ENCODE measurements at places on chromosomes 5 and 9.

GRCh38 chr5:58197875-58198274 lies 262.0 kb downstream of the PLK2 start:
- DNase-seq, result no peak

DNA sequence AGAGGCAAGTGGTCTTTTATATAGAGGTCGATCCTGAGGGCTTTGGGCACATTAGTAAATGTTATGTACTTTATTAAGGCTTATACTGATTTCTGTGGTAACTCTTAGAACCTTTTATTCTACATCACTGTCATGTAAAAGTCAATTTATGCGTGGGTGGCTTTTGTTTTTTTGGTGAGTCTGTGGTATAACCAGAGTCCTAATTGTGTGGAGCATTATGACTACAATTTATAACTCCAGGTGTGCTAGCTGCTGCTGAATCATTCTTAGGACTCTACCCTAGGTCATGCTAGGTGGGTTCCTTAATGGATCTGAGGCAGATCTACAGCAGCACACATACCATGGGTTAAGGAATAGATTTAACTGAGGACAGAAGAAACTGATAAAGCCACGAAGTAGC lies 33.9 kb upstream of the KCNN2 start:
- DNase-seq, result no peak

DNA sequence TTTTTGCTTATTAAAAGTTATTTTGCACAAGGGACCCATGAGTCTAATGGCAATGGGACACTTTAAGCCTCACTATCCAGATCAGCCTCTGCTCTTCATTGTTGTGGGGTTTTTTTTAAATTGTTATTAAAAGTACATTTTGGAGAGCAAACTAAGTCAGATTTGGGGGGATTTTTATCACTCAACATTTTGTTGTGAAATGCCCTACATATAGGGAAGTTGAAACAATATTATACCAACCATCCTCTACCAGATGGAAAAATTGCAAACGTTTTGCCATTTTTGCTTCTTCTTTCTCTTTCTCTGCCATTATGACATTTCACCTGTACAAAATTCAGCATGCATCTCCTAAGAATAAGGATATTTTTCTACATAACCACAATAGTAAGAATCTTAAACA lies 75.3 kb downstream of the SLC1A3 start:
- no peak for DNase-seq

DNA sequence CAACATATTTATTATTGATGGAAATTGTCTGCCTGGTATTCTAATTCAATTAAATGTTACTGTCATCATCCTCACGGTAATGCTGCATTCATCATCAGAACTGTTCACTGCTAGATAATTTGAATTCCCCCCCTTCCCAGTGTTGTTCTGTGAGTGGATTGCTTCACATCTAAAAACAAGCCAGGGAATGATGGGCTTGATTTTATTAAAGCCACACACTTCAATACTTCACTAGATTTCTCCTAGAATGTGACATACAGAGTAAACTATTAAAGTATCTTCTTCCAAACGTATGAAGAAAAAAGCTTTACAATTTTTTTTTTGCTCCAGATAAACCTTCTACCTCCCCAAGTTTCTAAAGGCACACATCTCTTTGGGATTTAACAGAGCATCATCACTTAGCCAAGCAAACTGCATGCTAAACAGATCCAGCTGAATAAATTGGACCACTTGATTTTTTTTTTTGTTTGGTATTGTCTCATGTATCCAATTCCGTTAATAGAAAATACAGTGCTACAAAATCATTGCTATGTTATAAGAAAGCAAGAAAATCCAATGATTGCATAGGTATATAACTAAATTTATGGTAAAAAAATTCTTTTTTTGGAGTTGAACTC lies 692.4 kb downstream of the MTRR start:
- DNase-seq, result no peak

DNA sequence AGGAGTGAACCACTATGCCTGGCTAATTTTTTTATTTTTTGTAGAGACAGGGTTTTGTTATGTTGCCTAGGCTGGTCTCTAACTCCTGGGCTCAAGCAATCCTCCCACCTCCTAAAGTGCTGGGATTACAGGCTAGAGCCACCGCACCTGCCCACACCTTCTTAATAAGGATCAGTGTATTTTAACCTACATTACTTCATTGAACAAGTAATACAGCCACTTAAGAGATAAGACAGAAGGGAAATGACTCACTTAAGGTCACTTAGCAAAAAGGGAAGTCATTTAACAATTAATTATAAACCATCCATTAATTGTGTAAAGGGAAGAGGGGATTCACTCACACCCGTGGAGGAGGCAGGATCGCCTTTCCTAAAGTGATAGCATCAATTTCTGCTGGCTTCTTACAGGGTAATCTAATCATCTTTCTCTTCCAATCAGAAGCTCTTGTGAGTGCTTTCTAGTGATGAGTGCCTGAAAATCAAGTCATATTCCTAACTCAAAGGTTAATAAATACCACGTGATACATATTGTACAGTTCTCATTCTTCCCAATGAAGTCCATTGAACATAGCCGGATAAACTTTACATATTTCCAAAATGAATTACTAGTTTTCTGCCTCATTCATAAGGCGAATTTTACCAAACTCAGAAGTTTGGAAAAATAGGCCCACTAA lies 3.5 kb downstream of the FBXW11 start:
- DNase-seq, result no peak

- DNase-seq, result no peak
These were observed 65.5 kb upstream of the BARHL1 start for GRCh38 chr9:132516911-132517310.

DNA sequence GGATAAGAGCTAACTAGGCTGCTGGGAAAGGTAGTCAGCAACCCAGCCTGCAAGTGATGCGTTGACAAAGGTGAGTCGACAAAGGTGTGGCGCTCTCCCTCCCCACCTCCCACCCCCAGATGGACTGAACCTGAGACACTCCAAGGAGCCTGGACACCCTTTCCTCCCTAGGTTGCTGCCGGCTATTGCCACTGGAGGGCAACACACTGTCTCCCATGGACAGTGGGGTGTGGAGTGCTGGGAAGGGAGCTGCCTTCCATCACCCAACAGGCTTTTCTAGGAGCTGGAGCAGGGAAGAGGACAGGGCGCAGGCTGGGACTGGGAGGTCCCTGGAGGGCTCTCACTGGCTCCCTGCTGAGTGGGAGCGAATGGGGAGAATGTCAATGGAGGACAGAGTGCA lies 75.4 kb upstream of the ARAP3 start:
- DNase-seq, result no peak

DNA sequence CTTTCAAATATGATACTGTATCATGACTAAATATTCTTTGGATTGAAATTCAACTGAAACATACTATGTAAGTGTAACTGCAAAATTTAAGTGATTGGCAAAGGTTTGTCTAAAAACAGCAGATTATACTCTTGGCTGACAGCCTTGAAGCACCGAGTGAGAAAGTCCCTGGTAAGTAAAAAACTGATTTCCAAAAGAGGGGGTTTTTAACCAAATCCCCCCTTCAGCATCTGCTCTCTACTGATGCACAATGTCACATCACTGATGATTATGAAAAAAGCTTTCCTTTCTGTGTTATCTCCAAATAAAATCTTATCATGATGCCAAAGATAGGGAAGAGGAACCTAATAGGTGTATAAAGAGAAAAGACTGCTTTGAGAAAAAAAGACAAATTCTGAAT lies 141.0 kb downstream of the MEF2C start:
- no peak for DNase-seq

DNA sequence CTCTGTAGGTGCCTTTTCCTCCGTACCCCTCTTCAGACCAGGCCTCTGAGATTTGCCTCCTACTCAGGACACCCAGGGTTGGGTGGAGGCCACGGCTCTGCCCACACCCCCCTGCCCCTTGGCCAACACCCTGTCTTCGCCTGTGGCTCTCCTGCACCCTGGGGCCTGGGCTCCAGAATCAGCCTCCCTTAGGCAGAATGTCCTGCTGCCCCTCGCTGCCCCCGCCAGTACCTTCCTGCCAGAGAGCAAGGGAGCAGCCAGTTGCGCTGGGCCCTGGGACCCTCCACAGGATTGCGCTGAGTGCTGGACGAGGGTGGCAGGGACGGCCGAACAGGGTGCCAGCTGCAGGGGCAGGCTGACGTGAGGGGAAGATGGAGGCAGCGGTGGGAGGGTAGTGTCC lies 53.5 kb downstream of the COL5A1 start:
- no peak for DNase-seq

- no peak for DNase-seq
These were observed at the start of gene PTPRD for GRCh38 chr9:10612641-10613398. Gene PTPRD (minus strand): TSS chr9:10613002.

DNA sequence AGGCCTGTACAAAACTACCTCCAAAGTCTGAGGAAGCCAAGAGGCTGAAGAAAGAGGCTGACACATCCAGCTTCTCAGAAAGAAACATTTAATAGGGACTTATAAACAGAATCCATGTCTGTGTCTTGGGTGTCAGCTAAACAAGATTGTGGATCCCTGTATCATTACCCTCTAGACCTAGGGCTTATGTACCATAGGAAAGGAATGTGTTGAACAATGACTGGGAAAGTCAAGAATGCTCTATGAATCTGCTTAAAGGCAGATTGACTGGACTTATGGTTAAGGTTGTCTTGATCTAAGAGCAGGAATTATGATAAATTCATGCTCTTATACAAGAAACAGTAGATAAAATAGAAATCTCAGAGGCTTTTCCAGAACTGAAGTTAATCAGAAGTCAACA lies 335.7 kb upstream of the RPS23 start:
- DNase-seq, result no peak
